Umbilical cord (tissue), 2 donors: ENCODE measurements at places on chromosomes 2 and 18. TPM values are rescaled to one million over a fixed set of nuclear protein-coding genes. Genes with fewer than 3 reads are reported as not detected.

The APCDD1 gene
- 7.5 TPM for total RNA-seq

- DNase-seq: peak; percentile 22
Observed at GRCh38 chr2:98454500-98455235, 10.0 kb downstream of the INPP4A start.

- no peak for DNase-seq
Observed at GRCh38 chr2:753123-753522, 75.9 kb upstream of the TMEM18 start.

The ALPI gene
- 2.9 TPM for total RNA-seq

DNA sequence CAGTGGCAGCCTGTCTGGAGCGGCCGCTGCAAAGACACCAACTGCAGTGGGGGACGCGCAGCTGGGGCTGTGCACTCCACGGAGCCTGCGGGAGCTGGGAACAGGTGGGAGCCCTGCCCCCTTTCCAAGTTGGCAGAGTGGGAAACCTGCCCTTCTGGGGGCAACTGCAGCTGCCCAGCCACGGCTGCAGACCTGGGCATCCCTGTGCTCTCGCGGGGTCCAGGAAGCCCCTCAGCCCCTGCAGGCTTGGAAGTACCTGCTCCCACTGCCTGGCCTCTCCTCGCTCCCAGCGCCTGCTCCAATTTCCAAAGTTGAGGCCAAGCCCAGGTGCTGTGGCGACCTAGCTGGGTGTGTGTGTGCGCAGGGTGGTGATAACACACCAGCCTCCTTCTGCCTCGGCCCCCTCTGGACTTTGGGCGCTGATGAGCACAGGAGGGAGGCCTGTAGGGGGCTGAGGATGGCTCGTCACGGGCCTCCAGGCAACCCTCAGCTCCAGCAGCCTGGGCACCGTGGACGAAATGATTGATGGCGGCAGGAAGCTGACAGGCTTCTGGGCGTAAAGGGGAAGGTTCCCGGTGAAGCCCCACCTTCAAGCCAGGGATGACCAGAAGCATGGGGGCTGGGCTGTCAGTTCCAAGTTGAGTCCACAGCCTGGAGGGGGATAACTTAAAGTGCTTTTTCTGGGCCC is 76.9 kb downstream of the PTPN4 start:
- DNase-seq: no peak

GRCh38 chr2:199596549-199596948 is 138.8 kb upstream of the SATB2 start:
- no peak for DNase-seq

The RIT2 gene
- total RNA-seq: not detected

GRCh38 chr2:13745330-13745729 is 887.2 kb upstream of the LRATD1 start:
- DNase-seq: no peak

- no peak for DNase-seq
Observed at GRCh38 chr2:69701100-69701945, 40.6 kb upstream of the ANXA4 start.

DNA sequence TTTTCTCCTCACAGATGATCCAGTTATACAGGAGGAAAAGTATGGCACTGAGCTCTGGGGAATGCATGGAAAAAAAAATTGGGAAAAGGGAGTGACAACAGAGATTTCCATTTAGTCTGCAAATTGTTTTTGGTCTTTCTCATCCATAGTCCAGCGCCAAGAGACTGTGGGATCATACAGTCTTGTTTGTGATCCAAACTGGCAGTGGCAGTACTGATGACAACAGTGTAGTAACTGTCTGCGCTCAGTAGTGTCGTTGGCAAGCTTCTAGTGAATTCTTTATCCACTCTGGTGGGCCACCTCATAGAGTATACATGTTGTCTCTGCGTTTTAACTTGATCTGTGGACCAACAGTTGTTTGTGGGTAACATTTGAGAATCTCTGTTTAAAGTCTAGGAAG is 37.9 kb downstream of the GALNT1 start:
- no peak for DNase-seq

DNA sequence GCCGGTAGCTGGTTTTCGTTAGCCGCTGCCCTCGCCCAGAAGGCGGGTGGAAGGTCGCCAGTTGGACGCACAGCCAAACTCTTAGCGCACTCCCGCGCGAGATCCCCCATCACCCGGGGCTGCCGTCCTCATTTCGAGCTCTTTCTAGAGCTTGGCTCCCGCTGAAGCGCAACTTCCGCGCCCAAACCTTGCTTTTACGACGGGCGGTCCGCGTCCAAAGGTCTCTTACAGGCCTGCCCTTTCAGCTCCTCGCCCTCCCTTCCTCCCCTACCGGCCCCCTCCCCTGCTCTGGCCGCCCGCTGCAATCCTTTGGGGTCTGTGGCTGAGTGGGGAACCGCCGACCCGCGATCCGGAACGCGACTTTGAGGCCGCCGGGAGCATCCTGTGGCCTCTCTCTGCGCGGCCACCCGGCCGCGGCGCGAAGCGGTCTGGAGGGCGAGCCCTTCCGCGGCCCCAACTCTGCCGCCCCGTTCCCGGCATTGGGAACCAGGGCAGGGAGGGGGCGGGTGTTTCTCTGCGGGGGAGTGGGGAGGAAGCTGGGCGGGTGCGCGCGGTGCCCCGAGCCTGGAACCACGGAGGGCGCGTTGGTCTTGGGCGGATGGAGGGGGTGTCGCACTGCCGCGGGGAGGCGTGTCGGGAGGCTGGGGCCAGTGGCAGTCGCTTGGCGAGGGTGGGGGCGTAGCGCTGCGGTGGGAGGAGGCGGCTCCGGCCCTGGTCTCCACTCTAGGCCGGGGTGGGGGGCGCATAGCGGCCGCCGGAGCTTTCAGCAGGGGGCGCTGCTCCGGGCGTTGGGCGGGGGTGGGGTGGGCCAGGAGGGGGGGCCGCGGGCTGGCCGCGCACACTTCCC is at the start of gene GDF7:
TSS of gene GDF7 (plus strand) at position 841 of the 847 bp plus-strand sequence. CDS start 96 bp downstream, outside the sequence.
- peak; percentile 32 for DNase-seq

DNA sequence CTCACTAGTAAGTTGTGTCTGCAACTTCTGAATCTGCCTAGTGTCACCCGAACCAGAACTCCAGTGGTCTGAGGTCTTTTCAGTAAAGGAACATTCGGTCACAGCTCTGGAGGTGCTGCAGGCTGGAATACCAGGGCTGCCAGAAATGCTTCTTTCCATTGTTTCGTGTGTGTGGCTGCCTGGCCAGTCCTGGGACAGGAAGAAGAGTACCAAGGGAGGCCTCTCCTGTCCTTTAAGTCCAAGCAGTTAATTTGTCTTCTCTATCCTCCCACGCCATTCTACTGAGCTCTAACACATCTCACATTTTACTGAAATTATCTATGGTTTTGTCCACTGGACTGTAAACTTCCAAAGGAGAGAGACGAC is 196.0 kb downstream of the LNPK start:
- no peak for DNase-seq

- DNase-seq: no peak
Observed at GRCh38 chr2:53188851-53189510, 578.6 kb upstream of the CHAC2 start.

DNA sequence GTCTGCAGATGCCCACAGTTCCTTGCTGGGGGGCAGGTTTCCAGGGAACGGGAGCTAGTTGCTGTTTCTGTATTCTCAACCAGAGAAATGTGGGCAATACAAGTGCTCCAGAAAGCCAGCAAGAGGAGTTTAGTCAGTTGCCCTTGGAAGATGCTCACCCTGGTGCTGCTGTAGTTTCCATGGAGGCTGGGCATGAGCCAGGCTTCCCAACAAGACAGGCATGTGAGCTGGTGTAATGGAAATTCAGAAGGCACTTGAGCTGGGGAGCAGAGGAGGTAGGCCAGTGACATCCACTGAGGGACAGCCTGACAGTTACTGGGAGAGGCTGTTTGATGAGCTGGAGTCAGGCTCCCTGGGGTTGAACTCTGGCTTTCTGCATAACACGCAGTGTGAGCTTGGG is 7.7 kb downstream of the HK2 start:
- DNase-seq: no peak

GRCh38 chr2:205768341-205768740 is 86.0 kb downstream of the NRP2 start:
- peak; percentile 73 for DNase-seq

DNA sequence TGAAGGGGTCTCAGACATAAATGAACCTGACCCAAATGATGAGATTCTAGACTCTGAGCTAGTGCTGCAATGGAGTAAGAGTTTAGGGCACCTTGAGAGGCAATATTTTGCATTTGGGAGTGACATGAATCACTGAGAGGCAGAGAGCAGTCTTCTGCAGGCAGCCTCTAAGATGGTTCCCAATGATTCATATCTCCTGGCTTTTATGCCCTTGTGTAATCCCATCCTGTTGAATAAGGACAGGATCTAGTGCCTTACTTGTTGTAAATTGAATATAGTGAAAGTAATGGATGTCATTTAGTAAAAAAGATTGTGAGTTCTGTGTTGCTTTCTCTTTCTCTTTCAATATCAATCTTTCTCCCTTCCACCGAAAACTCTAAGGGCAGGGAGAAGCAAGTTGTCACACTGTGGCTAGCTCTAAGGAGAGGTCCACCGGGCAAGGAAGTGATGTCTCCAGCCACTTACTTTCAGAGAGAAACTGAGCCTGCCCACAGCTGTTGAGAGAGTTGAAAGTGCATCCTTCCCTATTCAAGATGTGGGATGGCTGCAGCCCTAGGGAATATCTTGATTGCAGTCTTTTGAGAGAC is 144.7 kb downstream of the TRIB2 start:
- DNase-seq: no peak

DNA sequence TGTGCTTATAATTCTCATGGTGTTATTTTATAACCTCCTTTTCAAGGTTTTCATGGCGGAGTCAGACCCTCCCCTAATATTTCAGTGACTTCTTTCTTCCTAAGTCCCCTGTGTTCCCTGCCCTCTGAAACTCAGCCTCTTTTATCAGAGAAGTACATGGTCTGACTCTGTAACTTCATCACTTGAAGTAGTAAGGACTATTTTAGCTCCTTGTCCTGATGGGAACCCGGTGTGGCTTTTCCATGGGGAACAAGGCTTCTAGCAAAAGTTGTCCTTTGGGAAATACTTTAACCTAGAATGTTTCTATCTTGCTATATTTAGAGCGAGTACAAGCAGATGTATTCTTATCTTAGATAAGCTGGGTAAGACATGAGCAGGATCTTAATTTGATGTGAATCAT is 117.5 kb downstream of the TRIB2 start:
- DNase-seq: no peak

DNA sequence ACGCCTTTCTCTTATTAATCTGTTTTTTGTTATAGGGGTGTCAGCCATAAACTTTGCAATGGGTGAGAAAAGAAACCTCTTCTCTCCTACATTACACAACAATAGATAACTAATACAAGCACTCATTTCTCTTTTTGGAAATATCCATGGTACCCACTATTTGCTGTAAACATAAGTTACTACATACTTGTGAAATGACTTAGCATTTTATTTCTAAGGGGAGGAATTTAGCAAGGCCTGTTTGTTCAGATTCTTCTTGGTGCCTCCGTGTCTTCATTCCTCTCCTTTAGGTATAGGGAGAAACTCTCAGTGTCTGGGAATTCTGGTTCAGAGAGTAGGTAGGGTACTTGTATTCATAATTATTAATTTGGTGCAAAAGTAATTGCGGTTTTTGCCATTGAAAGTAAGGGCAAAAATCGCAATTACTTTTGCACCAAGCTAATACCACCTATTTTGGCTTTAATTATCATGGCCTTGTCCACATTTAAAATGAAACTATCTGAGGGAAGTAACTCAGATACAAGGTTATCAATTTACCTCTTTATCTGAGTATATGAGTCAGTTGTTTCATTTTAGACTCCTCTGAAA is 134.8 kb downstream of the MREG start:
- DNase-seq: peak; percentile 50

The TACR1 gene
- total RNA-seq: 8.2 TPM

GRCh38 chr2:121634354-121635307 is 14.6 kb downstream of the CLASP1 start:
- no peak for DNase-seq

DNA sequence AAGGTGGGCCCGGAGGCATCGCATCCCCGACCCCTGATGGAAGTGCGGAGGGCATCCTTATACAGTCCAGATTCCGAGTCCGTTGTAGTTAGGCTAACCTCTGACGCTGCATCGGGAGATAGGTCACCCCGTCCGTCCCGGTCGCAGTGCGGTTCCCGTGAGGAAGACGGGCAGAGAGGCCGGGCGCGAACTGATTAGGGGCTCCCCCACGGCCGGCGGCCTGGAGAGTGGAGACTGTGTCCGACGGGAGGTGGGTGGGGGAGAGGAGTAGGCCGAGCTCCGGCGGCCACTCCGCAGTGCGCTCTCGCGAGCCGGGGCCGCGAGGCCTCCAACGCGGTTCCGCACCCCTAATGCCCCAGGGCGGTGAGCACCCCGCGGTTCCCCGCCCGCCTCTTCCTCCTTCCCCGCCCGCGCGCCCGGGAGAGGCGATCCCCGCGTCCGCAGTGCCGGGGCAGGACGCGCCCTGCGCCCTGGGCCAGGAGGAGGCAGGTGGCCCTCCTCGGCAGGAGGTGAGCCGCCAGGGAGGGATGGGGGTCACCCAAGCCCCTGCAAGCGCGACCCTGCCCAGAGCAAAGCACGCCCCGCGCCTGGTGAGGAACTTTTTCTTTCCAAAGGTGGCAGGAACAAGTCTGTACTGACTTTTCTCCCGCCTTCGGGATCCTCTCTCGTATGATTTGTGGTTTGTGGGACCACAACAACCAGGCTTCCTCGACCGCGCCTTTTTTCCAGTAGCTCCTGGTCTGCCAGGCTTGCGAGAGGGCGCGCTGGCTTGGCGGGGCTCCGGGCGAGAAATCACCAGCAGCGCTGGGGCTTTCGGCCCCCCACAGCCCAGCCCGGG is 1.4 kb upstream of the SP5 start:
- DNase-seq: peak; percentile 52

The DCTN1 gene
- 49.8 TPM for total RNA-seq

DNA sequence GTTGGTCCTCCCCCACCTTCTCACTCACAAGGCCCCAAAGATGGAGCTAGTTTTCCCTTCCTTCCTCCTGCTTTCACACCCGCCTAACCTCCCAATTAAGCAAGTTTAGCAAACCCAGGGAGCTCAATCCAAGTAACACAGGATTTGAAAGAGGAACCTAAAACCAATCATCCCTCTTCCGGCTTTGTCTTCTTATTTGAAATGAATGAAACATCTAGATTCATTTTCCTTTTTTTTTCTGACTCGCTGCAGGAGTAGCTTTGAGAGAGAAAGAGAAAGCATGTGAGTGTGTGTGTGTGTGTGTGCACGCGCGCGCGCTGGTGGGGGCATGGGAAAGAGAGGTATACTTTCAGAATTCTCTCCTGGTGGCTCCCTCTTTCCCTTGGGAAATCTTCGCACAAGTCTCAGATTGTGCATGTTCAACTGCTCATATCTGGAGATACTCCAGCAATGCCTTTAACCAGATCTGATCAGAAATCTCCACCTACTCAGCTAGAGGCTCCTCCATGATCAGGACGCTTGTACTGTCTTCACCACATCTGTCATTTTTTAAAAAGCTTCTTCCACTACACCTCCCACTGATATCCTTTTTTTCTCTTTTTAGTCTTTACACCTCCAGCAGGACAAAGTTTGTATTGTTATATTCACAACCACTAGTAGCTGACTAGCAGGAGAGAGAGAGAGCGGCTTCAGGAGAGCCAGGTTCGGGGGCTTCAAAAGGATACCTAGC is 1.7 kb downstream of the SLC8A1 start:
- DNase-seq: peak; percentile 50
